Amniotic stem cell (primary cell): ENCODE measurements at places on chromosomes 5 and 9.

DNA sequence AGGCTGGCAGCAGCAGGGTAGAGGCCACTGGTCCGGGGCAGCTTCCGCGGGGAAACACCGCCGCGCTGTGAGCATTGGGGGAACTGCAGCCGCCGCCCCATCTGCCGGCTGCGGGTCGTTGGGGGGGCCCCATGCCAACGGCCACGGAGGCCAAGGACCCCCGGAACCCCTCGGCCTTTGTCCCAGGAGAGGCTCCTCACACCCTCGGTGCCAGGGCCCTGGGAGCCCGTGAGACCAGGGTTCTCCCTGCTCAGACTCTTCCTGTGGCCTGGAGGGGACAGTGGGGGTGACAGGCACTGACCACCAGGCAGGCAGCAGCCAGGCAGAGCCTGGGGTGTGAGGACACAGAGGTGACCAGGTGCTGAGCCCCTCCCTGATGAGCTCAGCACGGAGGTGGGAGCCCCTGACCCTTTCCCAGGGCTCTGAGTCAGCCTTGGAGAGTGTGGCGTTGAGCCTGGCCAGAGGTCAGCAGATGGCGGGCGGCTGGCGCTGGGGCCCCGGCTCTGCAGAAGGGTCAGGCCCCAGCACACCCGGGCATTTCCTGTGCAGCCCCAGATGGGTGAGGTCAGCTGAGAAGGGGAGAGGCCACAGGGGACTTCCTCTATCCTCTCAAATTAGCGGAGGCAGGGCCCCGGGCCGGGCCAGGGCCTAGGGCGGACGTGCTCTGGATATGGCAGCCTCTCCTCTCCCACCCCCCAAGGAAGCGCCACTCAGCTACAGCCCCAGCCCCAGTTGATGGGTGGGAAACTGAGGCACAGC, 17.9 kb upstream of the EGFL7 start:
- DNase-seq, result no peak

DNA sequence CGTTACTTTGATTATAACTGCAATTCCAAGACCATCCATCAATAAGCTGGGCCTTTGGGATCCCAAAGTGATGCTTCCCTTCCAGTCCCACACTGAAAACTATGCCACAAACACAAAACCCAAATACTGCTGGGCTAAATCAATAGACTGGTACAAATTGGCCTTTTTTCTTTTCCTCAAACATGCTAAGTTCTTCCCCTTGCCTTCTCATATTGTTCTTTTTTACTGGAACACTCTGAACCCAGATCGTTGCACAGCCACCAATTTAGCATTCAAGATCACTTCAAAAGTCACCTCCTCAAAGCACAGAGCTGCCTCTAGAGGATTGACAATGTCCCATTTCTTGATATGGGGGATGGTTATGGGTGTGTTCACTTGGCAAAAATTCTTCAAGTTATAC, 66.0 kb downstream of the ACTL7B start:
- DNase-seq, result no peak

DNA sequence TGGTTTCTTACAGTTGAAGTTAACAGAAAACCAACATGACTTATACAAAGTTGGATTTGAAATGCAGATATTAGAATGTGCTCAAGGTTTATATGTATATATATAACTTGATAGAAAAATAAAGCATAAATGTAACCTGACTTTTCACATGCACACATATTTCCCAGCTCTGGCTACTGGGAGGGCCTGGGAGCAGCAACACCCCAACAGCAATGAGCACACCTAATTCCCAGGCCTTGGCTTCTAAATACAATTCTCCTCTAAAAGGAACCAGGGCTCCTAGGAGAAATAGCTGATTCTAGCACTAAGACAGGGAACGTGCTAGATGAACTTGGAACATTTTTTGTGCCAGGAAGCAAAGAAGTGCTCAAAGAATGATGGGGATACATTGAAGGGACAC, 42.1 kb downstream of the DENND1A start:
- DNase-seq, result no peak

- DNase-seq, result no peak
Observed at GRCh38 chr9:22413884-22414283, 32.7 kb upstream of the DMRTA1 start.

DNA sequence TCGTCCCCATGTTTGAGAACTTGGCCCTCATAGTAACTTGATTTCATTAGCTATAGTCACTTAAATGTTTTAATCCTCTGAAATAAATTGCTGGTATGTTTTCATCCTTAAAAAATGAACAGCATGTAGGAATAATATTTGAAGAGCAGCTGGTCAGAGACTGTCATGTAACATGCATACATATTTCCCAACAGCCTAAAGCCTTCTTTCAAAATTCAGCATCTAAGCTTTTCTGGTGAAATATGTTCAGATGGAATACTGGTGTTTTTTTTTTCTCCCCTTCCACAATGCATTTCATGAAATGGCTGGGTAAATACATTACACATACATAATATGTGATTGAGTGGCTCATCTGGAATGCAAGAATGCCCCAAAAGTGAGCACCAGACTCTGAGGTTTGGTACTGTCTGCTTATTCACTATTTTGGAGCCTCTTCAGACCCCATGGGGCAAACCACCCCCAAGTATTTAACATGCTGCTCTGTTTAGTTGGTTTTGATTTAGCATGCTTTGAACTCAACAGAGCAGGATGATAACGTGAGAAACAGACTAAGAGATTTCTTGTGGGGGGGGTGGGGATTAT, 94.0 kb downstream of the SMARCA2 start:
- no peak for DNase-seq

- DNase-seq, result no peak
Observed at GRCh38 chr9:91103931-91104330, 257.8 kb downstream of the AUH start.

DNA sequence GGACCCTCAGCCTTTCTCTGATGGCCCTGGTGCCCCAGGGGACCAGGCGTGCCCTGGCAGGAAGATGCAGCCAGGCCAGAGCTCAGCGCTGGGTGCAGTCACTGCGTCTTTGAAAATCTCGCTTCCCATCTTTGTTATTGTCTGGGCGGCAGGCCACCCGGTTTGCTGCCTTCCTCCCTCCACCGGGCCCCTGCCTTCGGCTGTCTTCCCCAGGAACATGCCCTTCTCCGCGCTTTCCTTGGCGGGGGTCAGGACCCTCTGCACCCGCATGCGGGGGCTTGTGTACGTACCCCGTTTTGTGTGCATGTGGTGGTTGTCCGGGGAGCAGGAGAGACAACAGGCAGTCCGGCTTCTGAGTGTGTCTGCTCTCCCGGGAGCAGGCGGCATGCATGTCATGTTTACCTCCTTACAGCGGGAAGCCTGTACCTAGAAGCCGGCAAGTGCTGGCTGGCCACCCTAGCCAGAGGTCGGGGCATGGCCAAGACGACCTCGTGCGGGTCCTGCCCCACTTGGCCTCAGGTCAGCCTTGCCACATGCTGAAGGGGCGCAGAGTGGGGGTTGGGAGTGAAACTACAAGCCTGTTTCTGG, 49.5 kb downstream of the DAB2IP start:
- no peak for DNase-seq

DNA sequence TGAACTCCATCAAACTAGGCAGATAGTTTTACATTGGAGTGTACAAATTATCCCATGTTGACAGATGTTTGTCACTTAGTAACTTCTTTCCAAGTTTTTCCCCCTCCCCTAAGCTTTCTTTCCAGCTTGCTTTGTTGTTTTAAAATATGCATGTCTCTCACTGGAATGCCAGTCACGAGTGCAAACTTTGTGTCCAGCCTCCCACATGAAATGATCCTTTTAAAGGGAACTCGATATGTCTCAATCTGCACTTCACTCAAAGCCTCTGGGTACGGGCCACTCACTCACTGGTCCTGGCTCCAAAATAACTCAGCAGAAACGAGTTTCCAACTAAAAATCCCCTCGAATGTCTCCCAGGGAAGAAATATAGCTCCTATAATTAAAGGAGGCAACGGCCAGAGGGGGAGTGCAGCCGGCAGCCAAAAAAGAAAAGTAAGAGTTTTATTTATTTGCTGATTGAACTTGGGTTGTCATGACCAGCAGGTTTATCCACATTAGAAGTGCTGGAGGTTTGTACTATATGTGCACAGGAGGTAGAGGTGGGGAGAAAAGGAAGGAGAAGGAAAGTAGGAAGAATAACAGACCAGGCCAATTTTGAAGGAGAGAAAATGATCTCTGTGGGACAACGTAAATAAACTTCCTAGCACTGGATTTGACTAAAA, 17.5 kb downstream of the NR2F1 start:
- DNase-seq, result no peak

- no peak for DNase-seq
Observed at GRCh38 chr5:12023614-12024241, 119.5 kb upstream of the CTNND2 start.

DNA sequence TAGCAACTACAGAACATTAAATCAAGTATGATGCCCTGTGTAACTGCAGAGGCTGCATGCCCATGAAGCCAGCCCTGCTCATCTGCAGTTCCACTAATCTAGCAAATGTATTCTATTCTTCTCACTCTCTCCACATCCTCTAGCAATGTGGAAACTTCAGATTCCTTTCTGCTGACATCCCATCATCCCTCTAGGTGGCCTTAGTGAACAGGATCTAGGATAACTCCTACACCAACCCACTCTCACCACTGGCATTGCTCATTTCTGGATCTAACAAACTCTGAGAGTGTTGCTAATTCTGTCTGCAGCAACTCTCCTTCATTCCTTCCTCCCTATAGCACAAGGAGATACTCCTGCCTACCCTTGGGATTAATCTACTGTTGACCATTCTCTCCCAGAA, 80.8 kb downstream of the FAM81B start:
- DNase-seq, result no peak

DNA sequence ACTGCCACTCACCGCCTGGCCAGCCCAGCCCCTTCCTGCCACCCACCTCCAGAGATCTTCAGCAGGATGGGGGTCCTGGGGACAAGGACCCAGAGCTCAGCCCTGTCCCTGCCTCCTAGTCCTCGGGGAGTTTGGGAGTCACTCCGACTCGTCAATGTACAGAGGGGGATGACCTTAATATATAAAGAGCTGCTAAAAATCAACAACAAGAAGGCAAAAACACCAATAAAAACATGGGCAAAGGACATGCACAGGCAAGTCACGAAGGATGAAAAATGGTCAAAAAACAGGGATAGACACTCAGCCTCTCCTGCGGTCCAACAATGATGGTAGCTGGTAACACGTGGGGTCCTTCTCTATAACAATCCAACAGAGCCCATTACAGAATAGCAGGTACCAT, 4.7 kb upstream of the ASB6 start:
- no peak for DNase-seq

- DNase-seq, result no peak
Observed at GRCh38 chr5:124238350-124238749, 508.1 kb downstream of the ZNF608 start.

DNA sequence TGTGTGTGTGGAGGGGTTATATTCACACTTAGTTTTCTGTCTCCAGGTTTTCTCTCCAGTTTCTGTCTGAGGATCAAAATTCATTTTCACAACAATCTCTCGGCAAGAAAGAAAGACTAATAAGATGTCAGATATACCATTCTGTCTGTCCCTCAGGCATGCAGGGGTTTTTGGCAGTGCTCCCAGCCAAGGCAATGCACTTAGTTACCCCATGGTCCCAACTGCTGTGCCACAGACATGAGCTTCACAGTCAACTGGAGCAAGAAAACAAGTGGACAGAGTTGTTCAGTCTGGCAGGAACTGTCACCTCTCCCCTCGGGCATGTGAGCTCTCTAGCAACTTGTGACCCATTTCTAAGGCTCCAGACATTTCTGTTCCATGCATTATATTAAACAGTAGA, 101.7 kb upstream of the LHFPL2 start:
- DNase-seq, result no peak

DNA sequence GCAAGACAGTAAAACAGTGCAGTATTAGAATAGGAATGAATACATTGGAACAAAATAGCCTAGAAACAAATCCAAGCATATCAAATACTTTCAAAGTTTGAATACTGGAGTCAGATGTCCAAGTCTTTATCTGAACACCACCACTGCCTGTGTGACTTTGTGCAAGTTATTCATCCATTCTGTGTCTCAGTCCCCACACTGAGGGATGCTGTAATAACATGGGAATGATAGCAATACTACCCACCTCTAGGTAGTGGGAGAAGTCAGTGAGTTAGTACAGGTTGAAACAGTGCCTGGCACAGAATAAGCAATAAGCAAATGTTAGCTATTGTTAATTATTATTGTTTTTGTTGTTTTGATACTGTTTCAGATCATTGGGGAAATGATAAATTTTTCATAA, 130.9 kb downstream of the SUSD1 start:
- DNase-seq, result no peak

GRCh38 chr9:27150746-27151406, 41.9 kb downstream of the TEK start:
- no peak for DNase-seq

GRCh38 chr5:126988021-126988569, 42.3 kb downstream of the MARCHF3 start:
- no peak for DNase-seq
